D721Med (cell line): ENCODE measurements at places on chromosomes 13 and 19.

DNA sequence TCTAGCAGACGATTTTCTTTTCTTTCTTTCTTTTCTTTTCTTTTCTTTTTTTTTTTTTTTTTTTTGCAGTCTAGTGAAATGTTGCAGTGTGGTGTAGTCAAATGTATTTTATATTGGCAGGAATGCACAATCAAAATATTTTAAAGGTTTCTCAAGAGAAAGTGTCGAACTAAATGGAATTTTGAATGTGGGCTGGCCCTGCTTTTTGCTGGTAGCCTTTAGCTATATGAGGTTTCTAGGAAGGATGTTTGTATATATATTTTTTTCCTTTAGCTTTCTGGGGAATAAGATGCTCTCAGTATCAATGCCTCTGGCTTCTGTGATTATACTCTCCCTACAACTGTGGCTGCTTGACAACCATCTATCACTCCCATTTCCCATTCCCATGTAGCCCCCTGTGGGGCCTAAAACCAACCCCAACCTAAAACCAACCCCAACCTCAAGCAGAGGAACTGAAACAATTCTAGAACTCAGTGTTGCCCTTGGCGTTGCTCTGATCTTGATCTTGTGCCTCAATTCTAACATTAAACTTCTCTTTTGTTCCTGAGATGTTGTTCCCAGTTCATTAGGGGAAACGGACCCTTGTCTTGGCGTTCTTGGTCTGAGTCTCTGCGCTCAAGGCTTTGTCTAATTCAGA lies 27.1 kb downstream of the CYSLTR2 start:
- no peak for DNase-seq

- no peak for DNase-seq
Observed at GRCh38 chr13:24892829-24893228, 128.9 kb downstream of the RNF17 start.

DNA sequence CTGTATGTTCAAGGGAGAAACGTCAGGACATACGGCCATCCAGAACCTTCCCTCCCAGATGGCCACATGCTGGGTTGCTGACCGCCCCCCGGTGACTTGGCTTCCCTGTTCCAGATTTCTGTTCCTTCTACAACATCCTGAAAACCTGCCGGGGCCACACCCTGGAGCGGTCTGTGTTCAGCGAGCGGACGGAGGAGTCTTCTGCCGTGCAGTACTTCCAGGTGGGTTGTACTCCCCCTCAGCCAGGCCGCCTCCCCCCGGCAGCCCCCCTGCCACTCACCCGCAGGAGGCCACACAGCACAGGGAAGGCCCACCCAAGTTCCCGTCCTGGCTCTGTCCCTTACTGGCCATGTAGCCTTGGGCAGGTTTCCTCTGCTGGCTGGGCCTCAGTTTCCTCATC lies 20.5 kb downstream of the YIPF2 start:
- DNase-seq, result no peak

- no peak for DNase-seq
Observed at GRCh38 chr13:26923824-26924605, 163.4 kb upstream of the GPR12 start.

DNA sequence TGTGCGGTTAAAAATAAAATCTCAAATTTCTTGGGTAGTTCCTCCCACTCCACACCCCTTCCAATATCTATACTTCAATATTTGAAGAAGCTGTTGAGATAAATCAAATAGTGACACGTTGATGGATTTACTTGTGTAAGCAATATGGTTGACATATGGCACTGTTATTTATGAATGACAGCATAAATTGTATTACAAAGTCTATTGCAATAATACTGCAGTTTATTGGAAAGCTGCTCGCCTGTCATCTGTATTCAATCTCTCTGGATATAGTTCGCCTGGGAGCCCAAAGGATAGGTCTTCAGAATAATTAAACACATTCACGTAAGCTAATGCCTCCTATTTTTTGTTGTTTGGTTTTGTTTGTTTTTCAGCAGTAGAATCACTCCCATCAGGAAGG lies 5.0 kb upstream of the ZIC5 start:
- no peak for DNase-seq

DNA sequence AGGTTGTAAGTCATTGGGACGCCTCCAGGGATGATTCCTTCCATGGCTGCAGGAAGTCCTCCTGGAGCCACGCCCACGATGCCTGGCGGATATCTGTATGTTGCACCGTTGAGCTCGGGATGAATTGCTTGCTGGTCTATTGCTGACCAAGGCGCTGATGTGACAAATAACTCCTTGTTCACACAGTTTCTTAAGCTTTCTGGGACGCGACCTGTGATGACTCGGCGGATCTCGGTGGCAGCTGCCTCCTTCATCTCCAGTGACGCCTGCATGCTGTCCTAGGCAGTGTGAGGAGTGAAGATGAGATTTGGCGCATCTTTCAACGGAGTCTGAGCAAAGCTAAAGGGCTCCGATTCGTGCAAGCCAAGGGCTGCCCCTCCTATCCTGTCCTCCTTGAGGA lies 7.6 kb upstream of the ZNF566 start:
- DNase-seq, result no peak

- no peak for DNase-seq
Observed at GRCh38 chr19:10533646-10534386, 9.9 kb upstream of the ATG4D start.

GRCh38 chr19:19034204-19034624 lies 811 bp downstream of the ARMC6 start:
- DNase-seq, result peak; percentile 77
